Sigmoid colon (tissue), 7 donors: ENCODE measurements at places on chromosomes 4 and X. TPM values are rescaled to one million over a fixed set of nuclear protein-coding genes. Genes with fewer than 3 reads are reported as not detected.

TREX2 gene
- total RNA-seq: 3.6 TPM

ITIH6 gene
- total RNA-seq: not detected

TMPRSS11D gene
- total RNA-seq: not detected

MAGEC1 gene
- not detected for total RNA-seq

MAGEB4 gene
- total RNA-seq: not detected

PRR32 gene
- not detected for total RNA-seq

SPANXB1 gene
- not detected for total RNA-seq

- H3K27me3 ChIP-seq: no peaks in the 10 kb centered on the region
- no peak overlapping the region for H3K27ac ChIP-seq
- H3K4me3 ChIP-seq: no peak overlapping the region
Measured at GRCh38 chr4:72430988-72431387, 138.0 kb downstream of the ADAMTS3 start.

GRCh38 chr4:36326476-36327029, 45.1 kb downstream of the DTHD1 start:
- no peak overlapping the region for H3K4me3 ChIP-seq
- H3K27me3 ChIP-seq: no peaks in the 10 kb centered on the region
- H3K27ac ChIP-seq: no peak overlapping the region
- H3K4me1 ChIP-seq: no peaks in the 10 kb centered on the region
- no peaks in the 10 kb centered on the region for H3K36me3 ChIP-seq
- DNase-seq: no peak

DNA sequence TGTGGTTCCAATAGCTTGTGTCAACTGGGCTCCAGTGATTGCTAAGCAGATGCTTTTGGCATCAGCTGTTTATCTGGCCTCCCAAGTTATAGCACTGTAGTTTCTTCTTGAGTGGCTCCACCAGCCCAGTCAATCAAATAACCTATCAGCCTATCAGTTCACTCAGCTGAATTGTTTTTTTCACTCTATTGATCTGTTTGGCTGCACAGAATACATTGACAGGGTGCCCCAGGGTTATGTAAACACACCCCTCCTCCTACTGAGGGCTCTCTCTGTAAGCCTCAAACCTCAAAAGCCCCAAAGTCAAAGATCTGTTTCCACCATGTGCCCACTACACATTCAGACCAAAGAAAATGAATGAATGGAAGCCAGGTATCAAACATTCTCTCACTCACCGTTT, 214.0 kb downstream of the HS6ST2 start:
- H3K4me3 ChIP-seq: no peak overlapping the region
- no peak for DNase-seq
- no peaks in the 10 kb centered on the region for H3K36me3 ChIP-seq

DNA sequence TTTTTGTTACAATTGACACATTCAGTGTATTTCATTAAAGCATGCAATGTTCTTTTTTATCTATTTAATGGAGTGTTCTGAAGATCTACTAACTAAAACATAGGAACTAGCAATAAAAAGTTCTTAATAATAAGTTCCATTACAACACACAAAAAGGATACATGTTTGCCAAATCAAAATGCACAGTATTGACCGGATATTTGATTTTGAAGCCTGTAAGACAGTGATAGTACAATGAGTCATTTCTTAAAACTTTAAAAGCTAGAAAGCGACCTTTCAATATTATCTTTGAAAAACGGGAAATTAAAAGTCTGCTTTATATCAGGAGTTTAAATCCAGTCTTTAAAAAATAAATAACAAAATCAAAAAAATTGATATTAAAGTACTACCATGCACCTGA, 2.4 kb upstream of the PRDM5 start:
- H3K4me1 ChIP-seq: peaks cover 24% of the 10 kb centered on the region
- H3K27ac ChIP-seq: no peak overlapping the region
- no peak for DNase-seq
- H3K36me3 ChIP-seq: no peaks in the 10 kb centered on the region

GRCh38 chr4:11773798-11774197, 345.1 kb upstream of the HS3ST1 start:
- no peak overlapping the region for H3K4me3 ChIP-seq
- H3K4me1 ChIP-seq: peaks cover 9% of the 10 kb centered on the region
- no peaks in the 10 kb centered on the region for H3K36me3 ChIP-seq
- DNase-seq: no peak

GRCh38 chr4:187826725-187827124, 168.8 kb upstream of the ZFP42 start:
- H3K27ac ChIP-seq: no peak overlapping the region
- no peaks in the 10 kb centered on the region for H3K36me3 ChIP-seq
- H3K4me1 ChIP-seq: no peaks in the 10 kb centered on the region
- no peak for DNase-seq

- DNase-seq: peak; percentile 93
- no peak overlapping the region for H3K4me3 ChIP-seq
- no peaks in the 10 kb centered on the region for H3K4me1 ChIP-seq
- H3K36me3 ChIP-seq: no peaks in the 10 kb centered on the region
Measured at GRCh38 chrX:131734621-131735020, 190.7 kb downstream of the OR13H1 start.

- no peaks in the 10 kb centered on the region for H3K4me1 ChIP-seq
- no peak overlapping the region for H3K27ac ChIP-seq
- no peak overlapping the region for H3K4me3 ChIP-seq
- H3K36me3 ChIP-seq: no peaks in the 10 kb centered on the region
- H3K27me3 ChIP-seq: no peaks in the 10 kb centered on the region
- no peak for DNase-seq
Measured at GRCh38 chr4:165723051-165723795, 149.8 kb upstream of the TLL1 start.
